ENCODE measurements at places on chromosomes 4 and X. TPM values are rescaled to one million over a fixed set of nuclear protein-coding genes. Genes with fewer than 3 reads are reported as not detected.

DNA sequence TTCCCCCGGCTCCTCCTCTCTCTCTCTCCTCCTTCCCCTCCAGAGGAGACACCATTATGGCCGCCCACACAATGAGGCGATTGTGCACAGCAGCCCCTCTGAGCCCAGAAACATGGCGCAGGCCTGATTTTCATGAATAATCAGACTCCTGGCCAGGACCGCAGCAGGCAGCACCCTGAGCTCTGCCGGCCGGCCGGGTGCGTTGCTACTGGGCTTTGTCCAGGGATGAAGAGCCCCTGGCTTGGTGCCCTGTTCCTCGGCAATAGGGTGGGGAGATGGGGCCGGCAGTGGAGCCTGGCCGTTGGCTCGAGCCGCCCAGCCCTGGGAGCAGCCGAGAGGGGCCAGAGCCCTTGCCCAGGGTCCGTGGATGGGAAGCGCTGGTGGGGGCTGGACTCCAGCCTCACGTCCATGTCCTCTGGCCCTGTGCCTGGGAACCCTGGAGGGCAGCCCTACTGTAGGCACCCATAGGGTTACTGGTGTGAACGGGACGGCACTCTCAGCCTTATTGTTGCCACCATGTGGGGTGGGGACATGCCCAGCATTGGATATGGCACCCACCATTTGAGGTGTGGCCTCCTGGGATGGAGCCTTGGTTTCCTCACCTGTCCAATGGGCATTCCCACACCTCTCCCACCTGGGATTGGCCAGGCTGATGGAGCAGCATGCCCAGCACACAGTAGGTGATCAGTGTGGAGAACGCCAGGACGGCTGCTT lies 103.0 kb downstream of the SORCS2 start:
- DNase-seq, result no peak
- H3K4me3 ChIP-seq, result no peak overlapping the region
- no peaks in the 10 kb centered on the region for H3K4me1 ChIP-seq
- no peak overlapping the region for H3K27ac ChIP-seq
- no peaks in the 10 kb centered on the region for H3K27me3 ChIP-seq
- H3K36me3 ChIP-seq, result no peaks in the 10 kb centered on the region

- no peak overlapping the region for H3K27ac ChIP-seq
- H3K4me3 ChIP-seq, result no peak overlapping the region
- no peaks in the 10 kb centered on the region for H3K4me1 ChIP-seq
- peaks cover 14% of the 10 kb centered on the region for H3K27me3 ChIP-seq
- peak; percentile 67 for DNase-seq
- H3K36me3 ChIP-seq, result no peaks in the 10 kb centered on the region
These were observed 5.4 kb downstream of the HTRA3 start for GRCh38 chr4:8274765-8275547.

GRCh38 chr4:149498246-149498645 lies 317.4 kb downstream of the IQCM start:
- H3K4me1 ChIP-seq, result no peaks in the 10 kb centered on the region
- H3K4me3 ChIP-seq, result no peak overlapping the region

- H3K27me3 ChIP-seq, result no peaks in the 10 kb centered on the region
- H3K4me1 ChIP-seq, result no peaks in the 10 kb centered on the region
- DNase-seq, result no peak
- no peak overlapping the region for H3K27ac ChIP-seq
- no peaks in the 10 kb centered on the region for H3K36me3 ChIP-seq
- no peak overlapping the region for H3K4me3 ChIP-seq
These were observed 46.4 kb downstream of the AKAP4 start for GRCh38 chrX:50154429-50154828.

The EVC2 gene
- 1.1 TPM for polyA plus RNA-seq
